ENCODE measurements at places on chromosomes 1 and 21.

DNA sequence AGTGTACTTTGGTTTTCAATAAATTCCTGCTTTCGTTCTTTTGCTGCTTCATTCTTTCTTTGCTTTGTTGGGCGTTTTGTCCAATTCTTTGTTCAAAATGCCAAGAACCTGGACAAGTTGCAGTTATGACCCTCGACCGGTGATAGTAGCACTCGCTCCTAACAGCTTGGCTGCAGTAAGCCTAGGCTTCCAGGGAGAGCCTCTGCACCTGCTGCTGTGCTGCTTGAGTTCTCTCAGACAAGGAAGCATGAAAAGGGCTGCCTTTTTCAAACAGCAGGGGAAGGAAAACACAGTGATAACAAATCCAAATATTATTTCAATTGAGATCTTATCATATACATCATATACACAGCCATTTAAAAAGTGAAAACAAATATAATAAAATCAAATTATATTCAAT is 12.8 kb upstream of the RIPK4 start:
- peak; percentile 96 for DNase-seq

DNA sequence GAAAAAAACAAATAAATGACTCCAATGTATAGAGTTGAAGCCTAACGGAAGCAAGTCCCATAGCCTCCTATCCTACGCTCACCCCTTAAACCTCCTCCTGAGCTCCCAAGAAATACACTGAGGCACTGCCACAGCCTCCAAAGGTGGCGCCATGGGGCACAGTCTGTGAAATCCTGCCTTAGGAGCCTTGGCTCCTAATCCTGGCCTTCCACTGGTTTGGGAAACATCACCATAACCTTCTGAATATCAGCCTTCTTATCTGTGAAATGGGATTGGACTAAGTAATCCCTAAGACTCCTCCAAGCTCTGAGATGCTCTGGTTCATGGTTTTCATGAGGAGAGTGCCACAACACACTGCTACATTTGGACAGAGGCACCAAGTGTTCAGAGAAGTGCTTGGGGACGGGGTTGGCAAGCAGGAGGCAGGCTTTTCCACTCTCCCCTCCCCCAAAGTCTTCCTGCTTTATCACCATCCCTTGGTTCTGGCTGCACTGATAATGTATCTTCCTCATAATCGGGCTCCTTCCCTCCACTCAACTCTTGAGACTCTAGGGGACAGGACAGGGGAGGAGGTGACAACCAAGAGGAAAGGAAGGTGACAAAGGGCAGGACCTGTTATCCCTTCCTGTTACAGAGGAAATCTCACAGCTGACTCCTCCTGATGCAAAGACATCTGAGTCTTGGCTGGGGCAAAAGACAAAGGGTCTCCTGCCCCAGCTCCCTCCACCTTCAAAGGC is 2.7 kb downstream of the SLAMF7 start:
- DNase-seq: no peak

DNA sequence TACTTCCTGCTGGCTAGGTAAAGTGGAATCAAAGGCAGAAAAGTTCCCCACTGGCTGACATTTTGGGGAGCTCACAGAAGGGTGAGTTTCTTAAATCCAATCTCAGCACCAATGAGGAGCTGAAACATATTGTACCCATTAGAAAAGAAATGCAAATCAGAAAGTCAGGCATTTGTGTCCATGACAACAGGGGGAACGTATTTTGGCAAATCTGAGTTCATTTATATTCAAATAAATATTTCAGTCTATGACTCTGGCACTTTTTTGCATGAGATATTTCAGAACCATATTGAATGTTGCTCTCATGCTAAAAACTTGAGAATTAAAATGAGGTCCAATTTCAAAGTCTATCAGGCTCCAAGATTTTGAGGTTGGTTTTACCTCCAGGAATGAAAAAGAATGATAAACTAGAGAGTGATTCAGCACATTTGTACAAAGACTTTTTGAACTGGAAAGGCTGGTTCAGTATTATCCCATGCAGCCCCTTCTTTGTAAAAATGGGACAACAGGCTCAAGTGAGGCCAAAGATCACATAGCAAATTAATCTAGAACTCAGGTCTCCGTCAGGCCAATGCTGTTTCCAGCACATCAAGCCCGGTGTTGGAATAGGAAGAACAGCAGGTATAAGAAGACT is 202.2 kb downstream of the RRAGC start:
- DNase-seq: no peak

DNA sequence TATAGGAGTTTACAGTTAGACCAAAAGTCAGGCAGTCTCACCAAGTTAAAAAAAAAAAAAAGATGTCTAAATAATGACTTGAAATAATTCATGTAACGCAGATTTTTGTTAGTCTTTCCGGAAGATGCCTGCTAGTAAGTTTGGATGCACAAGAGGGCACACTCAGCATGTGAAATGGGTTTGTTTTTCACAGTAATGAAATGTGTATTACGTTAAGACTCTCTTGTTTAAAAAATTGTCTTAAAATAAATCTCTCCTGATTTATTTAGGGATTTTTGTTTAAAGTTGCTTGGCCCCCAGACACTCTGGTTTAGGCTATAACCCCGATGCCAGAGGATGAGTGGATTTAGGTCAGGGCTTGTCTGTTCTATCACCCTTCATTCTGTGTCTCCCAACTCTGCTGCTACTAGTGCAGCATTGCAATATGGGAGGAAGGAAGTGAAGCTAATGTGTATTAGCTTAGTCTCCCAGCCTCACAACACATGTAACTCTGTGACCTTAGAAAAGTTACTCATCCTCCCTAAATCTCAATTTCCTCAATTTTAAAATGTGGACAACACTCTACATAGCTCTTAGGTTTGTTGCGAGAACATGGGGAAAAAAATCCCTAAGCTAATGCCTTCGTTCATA is 25.7 kb downstream of the CTH start:
- DNase-seq: no peak

DNA sequence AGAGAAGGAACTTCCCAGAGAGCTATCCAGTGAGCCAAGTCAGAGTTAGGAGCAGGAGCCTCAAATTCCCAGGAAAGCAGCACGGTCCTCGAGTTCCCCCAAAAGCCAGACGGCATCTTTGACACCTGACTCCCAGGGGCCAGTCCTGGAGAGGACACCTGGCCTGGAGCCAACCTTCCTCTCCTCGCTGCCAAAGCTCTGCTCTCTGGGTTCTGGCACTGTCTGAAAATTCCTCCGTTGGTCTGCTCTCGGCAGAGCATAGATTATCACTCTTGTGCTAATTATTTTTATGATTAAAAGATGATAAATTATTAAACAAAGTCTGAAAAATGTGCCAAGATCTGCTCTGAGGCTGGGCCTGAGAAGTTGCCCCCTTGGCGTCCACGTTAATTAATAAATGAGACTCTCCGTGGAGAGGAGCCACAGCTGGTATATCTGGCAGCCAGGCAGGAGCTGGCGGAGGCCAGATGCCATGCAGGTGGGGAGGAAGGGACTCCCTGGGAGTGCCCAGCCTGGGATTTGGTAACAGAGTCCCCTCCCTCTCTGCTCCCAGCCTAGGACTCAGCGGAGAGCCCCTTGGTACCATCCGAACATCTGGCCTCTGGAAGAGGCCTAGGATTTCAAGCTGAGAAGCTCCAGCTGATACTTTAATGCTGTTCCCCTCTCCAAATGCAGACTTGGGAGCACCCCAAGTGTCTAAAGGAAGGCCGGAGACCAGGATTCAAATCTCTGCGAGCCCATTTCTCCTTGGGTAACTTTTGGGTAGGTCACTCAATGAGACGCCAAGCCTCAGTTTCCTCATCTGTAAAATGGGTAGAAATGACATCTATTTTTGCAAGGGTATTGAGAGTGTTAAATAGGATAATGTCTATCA is 163.7 kb upstream of the POU3F1 start:
- peak; percentile 73 for DNase-seq

GRCh38 chr1:151711951-151712350 is 4.7 kb downstream of the CELF3 start:
- DNase-seq: no peak

- DNase-seq: no peak
These were observed 3.6 kb upstream of the SERBP1 start for GRCh38 chr1:67433837-67434236.

- no peak for DNase-seq
These were observed 189.4 kb downstream of the COP1 start for GRCh38 chr1:176017722-176018121.

GRCh38 chr1:153566414-153567371 is 1.0 kb upstream of the S100A2 start:
- peak; percentile 87 for DNase-seq

GRCh38 chr1:62370594-62370993 is 51.4 kb upstream of the KANK4 start:
- DNase-seq: no peak

DNA sequence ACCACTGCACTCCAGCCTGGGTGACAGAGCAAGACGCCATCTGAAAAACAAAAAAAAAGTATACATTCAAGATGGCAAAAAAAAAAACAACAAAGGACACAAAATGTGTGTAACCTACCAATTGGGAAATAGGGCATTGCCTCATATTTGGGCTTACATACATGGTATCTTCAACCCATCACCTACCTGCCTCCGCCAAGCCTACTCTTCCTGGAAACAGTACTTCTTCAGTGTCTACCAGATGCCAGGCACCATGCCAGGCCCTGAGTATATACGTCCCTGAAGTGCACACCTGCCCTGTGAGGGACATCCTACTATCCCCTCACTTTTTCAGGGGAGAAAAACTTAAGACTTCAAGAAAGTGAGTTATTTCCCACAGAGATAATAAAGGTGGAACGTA is 160.2 kb downstream of the TOMM20 start:
- DNase-seq: peak; percentile 55

- no peak for DNase-seq
These were observed 19.1 kb upstream of the NTMT2 start for GRCh38 chr1:170126696-170127095.

GRCh38 chr1:245807306-245807705 is 652.5 kb downstream of the KIF26B start:
- DNase-seq: peak; percentile 89

- DNase-seq: no peak
These were observed 1.1 kb downstream of the HOOK1 start for GRCh38 chr1:59815892-59816291.

DNA sequence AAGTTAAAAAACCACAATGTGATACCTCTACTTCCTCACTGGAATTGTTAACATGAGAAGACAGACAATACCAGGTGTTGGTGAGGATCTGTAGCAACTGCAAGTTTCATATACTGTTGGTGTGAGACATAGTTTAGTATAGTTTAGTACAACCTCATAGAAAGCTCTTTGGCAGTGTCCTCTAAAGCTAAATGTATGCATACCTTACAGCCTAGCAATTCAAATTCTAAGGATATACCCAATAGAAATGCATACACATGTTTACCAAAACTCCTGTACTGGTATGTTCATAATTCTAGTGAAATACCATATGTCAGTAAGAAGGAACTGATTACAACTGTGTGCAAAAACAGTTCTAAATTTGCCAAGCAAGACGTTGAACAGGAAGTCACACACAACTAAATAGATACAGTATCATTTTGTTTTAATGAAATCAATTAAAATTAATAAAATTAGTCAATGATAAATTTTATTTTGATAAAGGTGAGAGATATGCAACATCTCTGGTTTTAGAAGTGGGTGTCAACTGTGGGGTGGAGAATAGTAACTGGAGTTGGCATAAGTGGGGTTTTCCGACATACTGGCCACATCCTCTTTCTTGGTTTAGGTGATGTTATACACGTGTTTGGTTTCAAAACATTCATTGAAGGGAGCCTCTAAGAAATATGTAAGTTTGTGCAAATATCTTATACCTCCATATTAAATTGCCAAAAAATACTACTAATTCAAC is 450.7 kb downstream of the PTPRC start:
- DNase-seq: no peak

- no peak for DNase-seq
These were observed 59.0 kb downstream of the NDUFS5 start for GRCh38 chr1:39085174-39085573.

DNA sequence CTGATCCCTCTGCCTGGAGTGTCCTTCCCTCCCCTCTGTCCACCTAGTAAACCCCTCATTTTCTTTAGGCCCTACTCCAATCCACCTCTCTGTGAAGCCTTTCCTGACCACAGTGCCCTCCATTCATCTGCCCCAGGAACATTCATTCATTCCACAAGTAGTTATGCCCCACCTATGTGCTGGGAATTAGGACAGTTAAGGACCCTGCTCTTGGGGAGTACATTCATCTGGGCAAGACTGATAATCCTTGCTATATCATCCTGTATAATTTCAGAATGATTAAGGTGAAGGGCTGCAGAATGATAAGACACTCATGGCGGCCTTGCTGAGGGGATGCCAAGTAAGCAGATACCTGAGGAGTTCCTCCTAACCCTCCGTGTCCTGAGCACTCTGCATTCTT is 10.3 kb upstream of the FAM20B start:
- DNase-seq: no peak

- no peak for DNase-seq
These were observed 9.6 kb downstream of the CRYBG2 start for GRCh38 chr1:26344147-26344920.

- DNase-seq: peak; percentile 16
These were observed 11.4 kb upstream of the KIAA1614 start for GRCh38 chr1:180901076-180901990.

DNA sequence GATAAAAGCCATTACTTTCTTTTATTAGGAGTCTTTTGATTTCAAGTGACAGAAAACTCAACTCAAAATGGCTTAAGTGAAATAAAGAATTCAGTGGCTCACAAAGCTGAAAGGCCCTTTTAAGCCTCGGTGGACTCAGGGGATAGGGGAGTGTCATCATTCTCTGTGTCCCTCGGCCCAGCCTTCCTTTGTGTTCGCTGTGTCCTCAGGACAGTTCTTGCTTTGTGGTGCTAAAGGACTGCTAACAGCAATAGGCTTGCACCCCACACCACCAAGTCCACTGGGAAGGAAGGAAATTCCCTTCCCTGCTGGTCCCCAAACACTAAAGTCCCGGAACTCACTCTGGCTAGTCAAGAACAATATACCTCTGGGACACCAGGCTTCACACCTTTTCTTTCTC is 129.2 kb downstream of the NTPCR start:
- no peak for DNase-seq

GRCh38 chr21:35658242-35658641 is 402.1 kb downstream of the SETD4 start:
- DNase-seq: peak; percentile 30

- DNase-seq: no peak
These were observed 25.0 kb upstream of the POU3F1 start for GRCh38 chr1:38071312-38072256.

GRCh38 chr1:1511533-1512285 is at the start of gene ATAD3A:
Gene ATAD3A, plus strand, starts transcription at chr1:1512162. Its CDS starts 107 bp downstream, at chr1:1512269.
- peak; percentile 93 for DNase-seq

DNA sequence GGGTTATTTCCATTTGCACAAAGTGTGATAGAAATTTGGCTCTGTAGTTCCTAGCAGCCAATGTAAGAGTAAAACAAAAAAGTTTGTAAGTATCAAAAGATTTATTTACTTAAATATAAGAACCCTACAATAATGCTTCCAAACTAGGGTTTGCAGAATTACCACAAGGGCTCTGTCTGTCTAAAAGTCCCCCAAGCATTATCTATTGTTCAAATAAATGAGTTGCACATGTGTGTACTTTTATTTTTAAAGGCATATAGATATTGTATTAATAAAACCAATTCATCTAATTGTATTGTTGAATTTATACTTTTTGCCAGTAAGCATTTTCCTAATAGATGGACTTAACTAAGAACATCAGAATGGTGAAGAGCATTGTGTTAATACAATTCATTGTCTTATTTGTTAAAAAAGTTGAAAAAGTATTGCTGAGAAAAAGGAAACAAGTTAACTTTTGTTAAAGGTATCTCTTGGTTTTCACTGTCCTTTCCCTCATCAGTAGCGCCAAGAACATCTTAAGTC is 863 bp upstream of the PTPRC start:
- DNase-seq: no peak

Data from DMS79 treated with DMSO at 0.1 percent for 48 hours (cell line).